ENCODE measurements at places on chromosomes 11 and 22. TPM values are rescaled to one million over a fixed set of nuclear protein-coding genes. Genes with fewer than 3 reads are reported as not detected.

The RASD2 gene
- total RNA-seq = 0.07 TPM

- no peak overlapping the region for H3K4me3 ChIP-seq
- DNase-seq = no peak
- H3K36me3 ChIP-seq = no peaks in the 10 kb centered on the region
- no peak overlapping the region for H3K27ac ChIP-seq
- H3K27me3 ChIP-seq = peaks cover 74% of the 10 kb centered on the region
- H3K4me1 ChIP-seq = no peaks in the 10 kb centered on the region
Observed at GRCh38 chr22:22738959-22739585, 94.7 kb downstream of the GGTLC2 start.

- no peaks in the 10 kb centered on the region for H3K27me3 ChIP-seq
- H3K27ac ChIP-seq = no peak overlapping the region
- no peak for DNase-seq
- no peak overlapping the region for H3K4me3 ChIP-seq
Observed at GRCh38 chr11:59815754-59816153, 5.2 kb upstream of the MRPL16 start.

DNA sequence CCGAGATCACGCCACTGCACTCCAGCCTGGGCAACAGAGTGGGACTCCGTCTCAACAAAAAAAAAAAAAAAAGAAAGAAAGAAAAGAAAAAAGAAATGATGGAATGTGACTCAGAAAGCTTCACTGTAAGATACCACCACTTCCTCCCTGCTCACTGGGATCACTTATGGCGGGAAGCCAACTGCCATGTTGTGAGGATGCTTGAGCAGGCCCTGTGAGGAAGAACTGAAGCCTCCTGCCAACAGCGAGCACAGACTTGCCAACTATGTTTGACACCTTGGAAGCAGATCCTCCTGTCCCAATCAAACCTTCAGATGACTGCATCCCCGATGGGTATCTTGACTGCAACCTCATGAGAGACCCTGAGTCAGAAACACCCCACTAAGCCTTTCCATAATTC, 8.3 kb downstream of the SEC14L6 start:
- no peak for DNase-seq
- no peak overlapping the region for H3K4me3 ChIP-seq
- H3K36me3 ChIP-seq = no peaks in the 10 kb centered on the region
- H3K27ac ChIP-seq = no peak overlapping the region
- H3K27me3 ChIP-seq = peaks cover 3% of the 10 kb centered on the region

- DNase-seq = no peak
- peaks cover 12% of the 10 kb centered on the region for H3K4me1 ChIP-seq
- no peaks in the 10 kb centered on the region for H3K27me3 ChIP-seq
- H3K4me3 ChIP-seq = no peak overlapping the region
- H3K27ac ChIP-seq = no peak overlapping the region
Observed at GRCh38 chr11:43689167-43689566, 8.6 kb downstream of the HSD17B12 start.

- no peak overlapping the region for H3K4me3 ChIP-seq
- H3K27ac ChIP-seq = no peak overlapping the region
- H3K36me3 ChIP-seq = no peaks in the 10 kb centered on the region
- no peak for DNase-seq
Observed at GRCh38 chr22:43390166-43390565, 21.6 kb upstream of the MPPED1 start.

DNA sequence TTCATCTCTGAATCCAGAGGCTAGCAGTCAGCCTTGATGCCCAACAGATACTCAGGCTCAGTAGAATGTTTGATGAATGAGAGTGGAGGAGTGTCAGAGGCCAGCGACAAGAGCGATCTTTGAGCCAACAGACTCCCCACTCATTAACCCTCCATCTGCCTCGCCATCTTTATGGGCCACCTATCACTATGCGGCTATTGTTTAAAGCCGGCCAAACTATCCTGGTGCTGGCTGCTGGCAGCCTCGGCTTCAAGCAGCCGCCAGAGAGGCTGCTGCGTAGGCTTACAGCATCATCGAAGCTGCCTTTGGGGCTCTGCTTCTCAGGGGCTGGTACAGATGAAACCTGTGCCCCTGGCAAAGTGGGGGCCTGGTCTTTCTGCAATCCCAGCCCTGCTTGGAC, 525.6 kb downstream of the INSC start:
- DNase-seq = no peak
- H3K36me3 ChIP-seq = no peaks in the 10 kb centered on the region
- H3K27ac ChIP-seq = no peak overlapping the region
- H3K4me1 ChIP-seq = no peaks in the 10 kb centered on the region
- peaks cover 12% of the 10 kb centered on the region for H3K27me3 ChIP-seq

Measured in progenitor cell of endocrine pancreas (in vitro differentiated cells).